AG04449 (cell line): ENCODE measurements at places on chromosomes 5 and 9.

DNA sequence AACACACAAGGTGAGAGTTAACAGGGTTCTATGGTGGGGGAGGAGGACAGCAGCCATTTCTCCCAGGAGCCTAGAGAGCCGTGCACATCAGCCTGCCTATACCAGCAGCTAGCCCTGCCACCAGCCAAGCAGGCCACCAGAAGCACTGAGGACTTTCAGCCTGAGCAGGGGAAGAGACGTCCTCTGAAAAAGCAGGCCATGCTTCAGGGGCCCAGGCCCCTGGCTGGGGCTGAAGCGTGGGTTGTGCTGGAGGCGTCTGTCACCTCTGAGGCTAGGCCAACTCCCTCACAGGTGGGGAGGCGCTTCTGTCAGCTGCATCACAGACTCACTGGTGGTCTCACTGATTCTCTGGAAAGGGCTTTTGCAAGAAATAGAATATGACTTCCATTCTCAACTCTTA is 16.3 kb downstream of the FSTL4 start:
- no peak for DNase-seq

DNA sequence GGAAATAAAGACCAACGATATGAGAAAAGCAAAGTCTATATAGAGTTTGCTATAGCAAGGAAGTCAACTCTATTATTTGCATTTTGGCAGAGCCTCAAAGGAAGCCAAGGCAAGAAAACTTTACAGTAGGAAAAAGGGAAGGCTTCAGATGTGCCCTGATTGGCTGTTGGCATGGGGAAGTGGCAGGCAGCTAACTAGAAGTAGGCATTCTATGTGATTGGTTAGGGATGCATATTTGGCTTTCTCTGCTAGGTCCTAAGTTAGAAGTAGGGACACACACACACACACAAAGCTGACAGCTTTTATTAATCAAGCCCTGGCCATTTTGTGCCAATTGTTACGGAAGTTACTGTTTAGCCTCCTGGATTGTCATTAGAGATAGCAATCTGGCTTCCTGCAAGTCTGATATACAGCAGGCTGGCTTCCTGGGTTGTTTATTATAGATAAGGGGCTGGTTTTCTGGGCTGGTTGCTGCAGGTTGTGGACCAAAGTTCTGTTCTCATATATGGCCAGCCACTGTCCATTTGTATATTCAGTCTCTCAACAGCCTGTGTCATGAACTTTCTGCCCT is 308.1 kb upstream of the GRAMD2B start:
- DNase-seq: no peak

- no peak for DNase-seq
These were observed 39.7 kb upstream of the POC5 start for GRCh38 chr5:75756981-75757380.

DNA sequence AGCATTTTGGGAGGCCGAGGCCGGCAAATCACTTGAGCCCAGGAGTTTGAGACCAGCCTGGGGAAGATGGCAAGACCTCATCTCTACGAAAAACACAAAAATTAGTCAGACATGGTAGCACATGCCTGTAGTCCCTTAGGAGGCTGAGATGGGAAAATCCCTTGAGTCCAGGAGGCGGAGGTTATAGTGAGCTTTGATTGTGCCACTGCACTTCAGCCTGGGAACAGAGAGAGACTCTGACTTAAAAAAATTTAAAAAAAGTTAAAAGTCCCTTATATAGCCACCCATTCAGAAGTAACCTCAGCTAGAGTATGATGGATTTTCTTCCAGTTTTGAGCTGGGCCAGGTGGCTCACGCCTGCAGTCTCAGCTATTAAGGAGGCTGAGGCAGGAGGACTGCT is 72.4 kb downstream of the UGCG start:
- DNase-seq: no peak

DNA sequence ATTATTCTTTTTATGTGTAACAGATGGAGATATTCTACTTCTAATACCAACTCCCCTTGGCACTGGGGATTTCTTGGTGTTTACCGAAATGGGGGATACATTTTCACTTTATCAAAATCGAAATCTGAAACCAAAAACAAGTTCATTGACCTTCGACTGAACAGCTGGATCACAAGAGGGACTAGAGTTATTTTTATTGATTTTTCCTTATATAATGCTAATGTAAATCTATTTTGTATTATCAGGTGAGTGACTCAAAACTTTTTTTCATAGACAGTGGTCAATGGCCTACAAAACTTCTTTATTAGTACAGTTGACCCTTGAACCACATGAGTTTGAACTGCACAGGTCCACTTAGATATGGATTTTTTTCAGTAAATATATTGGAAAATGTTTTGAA is 10.2 kb downstream of the PKD2L2 start:
- no peak for DNase-seq

- no peak for DNase-seq
These were observed 38.9 kb downstream of the LPAR1 start for GRCh38 chr9:110999379-110999778.

GRCh38 chr9:98907055-98907454 is 36.7 kb upstream of the COL15A1 start:
- no peak for DNase-seq

- DNase-seq: no peak
These were observed 55.5 kb upstream of the DMRT3 start for GRCh38 chr9:920927-921326.

- DNase-seq: no peak
These were observed 273.4 kb downstream of the SLIT3 start for GRCh38 chr5:169027501-169028061.

GRCh38 chr5:171984748-171985419 is 21.6 kb downstream of the FBXW11 start:
- peak; percentile 61 for DNase-seq

DNA sequence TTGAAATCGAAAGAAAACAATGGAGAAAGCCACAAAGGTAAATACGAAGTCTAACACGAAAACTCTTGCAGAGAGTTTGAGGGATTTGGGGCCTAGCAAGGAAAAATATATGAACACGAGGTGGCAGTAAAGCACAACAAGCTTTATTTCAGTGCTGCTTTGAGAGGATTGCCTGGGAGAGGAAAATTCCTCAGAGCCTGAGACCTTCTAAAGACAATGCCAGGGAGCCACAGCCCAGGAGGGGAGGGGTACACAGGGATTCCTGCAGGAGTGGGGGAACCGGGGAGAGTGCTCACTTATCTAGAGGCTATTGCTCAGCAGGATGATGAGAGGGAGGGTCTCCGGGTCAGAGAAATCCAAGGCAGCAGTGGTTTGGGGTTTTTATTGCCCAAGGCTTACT is 134.9 kb upstream of the ADCY2 start:
- peak; percentile 17 for DNase-seq

DNA sequence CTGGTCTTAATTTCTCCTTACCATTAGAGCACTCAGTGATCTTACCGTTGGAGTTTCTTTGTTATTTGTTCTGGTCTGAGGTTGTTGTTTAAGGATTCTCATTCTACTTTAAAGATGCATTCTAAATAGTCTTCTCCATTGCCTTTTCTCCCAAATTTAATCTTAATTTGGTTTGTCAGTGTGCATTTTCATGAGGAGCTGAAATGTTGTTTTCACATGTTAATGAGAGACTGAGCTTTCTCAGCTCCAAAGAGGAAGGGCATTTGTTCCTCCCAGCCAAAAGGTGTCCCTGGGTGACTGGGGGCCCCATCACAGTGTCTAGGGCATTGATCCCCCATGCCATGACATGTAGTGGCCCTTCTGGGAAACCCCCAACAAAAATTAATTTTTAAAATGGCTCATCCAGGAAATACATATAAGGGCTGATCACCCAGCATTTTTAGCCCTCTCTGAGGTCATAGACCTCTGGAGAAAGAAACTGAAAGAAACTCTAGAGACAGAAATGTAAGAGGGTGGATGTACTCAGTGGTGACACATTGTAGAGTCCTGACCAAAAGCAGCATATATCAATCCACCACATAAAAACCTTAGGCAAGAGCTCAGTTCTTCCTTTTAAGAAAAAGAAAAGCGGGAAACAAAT is 240.4 kb upstream of the RAI14 start:
- no peak for DNase-seq

DNA sequence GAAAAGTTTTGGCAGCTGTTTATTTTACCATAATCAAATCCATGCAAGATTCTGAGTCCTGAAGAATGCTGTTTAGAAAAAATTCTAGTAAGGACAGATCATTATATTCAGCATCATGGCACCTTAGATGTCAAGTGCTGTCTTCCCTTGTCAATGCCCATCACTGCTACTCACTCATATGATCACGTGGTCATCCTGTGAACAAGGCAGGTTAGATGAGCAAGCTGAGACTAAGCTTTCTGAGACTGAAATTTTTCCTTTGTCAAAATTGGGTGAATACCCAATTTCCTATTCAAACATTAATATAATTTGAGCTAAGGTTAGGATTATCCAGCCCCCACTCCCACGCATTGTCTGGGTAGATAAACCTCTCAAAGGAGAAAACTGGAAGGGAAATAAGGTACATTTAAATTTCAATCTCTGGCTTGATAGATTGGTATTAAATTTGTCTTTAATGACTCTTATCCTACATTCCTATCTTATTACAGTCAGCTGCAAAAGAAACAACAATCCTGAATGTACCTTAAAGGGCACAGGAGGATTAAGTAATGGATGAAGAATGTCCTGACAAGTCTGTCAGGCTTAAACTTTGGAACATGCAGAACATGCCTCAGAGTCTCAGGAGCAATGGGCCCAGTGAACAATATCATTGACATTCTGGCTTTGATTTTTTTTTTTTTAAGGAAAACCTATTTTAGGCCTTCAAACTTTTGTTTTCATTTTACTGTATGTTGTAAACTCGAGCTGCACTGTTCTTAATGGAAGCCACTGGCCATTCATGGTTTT is 148.7 kb upstream of the RANBP3L start:
- DNase-seq: no peak

- no peak for DNase-seq
These were observed 520 bp upstream of the DHFR start for GRCh38 chr5:80655231-80655774.

GRCh38 chr9:19690128-19690527 is 98.7 kb downstream of the SLC24A2 start:
- DNase-seq: no peak

DNA sequence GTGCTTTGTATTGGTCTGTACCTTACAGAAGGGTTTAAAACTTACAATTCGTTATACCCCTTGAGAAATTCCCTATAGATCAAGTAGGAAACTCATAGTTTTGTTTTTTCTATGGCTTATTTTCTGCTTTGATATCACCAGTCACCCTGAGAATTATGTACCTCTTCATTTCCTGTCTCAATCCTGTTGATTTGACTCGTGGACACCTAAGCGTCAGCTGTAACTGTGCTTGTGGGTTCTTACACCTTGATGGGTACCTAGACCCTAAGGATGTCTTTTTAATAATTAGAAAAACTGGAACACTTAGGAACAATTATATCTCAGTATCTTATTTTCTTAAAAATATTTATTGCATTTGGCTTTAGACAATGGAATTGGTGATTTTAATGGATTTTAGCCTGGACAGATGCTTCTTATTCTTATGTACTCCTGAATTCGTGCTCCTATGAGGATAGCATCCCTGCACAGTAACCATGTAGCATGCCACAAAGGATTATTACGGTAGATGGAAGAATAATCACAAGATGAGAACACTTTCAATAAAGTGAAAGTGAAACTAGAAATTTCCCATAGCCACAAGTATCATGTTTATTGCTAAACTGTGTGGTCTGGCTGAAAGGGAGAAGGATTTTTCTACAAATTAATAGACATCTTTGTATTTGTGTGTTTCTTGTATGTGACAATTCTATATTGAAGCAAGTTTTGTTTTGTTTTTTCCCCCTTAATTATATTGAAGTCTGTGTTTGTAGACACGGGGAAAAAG is 1920.3 kb upstream of the WWC1 start:
- DNase-seq: no peak

- DNase-seq: no peak
These were observed 55.1 kb downstream of the ASS1 start for GRCh38 chr9:130499804-130500263.

- no peak for DNase-seq
These were observed 34.8 kb downstream of the GSN start for GRCh38 chr9:121302786-121303185.

DNA sequence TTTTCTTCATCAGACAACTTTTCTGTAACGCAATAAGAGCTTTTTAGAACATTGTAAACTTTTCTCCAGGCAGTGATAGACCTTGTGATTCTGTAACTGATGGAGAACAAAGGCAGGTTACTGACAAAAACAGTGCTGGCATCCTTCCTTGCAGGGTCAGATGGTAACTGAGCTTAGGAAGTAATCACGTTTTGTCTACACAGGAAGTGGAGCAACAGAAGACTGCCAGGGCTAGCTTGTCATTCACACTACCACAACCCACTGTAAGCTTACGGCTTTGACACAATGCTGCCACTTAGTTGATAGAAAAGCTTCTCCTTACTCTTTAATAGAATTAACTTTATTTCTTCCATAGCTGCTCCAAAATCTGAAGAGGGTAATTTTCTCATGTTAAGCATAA is 46.8 kb downstream of the FBN2 start:
- DNase-seq: no peak

DNA sequence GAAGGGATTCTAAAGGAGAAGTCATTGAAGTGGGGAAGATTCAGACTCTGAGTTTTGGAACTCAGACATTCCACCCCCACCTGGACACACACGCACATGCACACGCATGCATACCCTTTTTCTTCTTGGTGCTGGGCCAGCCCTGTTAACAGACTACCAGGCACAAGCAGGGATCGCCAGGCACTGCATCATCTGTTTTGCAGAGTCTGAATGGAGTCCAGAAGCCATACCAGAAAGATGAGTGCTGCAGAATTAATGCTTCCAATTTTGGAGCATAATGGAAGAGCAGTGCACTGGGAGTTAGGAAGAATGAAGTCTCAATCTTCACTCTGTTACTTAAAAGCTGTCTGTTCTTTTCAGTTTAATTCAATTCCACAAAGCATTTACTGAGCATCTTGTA is 95.5 kb downstream of the PDE8B start:
- peak; percentile 53 for DNase-seq

GRCh38 chr5:94174748-94175411 is 433.5 kb upstream of the POU5F2 start:
- peak; percentile 34 for DNase-seq

DNA sequence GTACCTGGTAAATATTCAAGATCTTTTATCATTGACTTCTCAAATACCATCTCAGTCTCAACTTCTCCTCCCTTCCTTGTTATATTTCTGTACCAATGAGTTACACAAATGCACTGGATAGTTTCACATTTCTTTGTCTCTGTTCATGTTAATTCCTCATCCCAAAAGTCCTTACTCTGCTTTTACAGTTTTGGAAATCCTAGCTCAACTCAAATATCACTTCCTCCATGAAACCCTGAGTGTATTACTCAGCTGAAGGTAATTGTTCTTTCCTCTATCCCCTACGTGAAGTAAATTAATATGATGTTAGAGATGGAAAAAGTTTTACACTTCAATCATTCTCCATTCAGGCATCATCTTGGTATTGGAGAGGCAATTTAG is 241.5 kb downstream of the TLE4 start:
- DNase-seq: no peak

DNA sequence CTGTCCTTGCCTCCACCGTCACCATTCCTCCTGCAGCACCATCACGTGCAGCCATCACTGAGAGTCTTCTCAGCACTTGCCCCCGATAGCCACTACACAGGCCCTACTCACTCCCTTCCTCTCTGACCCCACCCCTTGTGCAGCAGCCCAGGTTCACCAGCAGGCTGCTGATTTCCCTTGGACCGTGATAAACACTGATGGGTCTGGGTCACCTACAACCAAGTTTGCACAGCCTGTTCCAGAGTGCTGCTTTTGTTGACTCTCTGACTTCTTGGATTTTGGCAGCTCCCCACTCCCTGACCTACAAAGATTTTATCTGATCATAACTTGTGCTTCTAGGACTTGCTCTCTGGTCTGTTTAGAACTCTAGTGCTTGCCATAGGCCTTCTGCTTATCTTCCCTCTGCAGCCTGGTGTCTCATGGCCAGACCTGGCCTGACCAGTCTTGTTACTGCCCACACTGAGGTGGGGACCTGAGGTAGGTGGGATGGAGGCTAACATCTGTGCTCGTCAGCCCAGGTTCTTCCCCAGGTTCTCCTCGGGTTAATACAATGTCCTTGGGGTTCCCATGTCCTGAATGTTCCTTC is 109.3 kb downstream of the TARS1 start:
- no peak for DNase-seq
